ENCODE measurements at places on chromosomes 7 and 10.

DNA sequence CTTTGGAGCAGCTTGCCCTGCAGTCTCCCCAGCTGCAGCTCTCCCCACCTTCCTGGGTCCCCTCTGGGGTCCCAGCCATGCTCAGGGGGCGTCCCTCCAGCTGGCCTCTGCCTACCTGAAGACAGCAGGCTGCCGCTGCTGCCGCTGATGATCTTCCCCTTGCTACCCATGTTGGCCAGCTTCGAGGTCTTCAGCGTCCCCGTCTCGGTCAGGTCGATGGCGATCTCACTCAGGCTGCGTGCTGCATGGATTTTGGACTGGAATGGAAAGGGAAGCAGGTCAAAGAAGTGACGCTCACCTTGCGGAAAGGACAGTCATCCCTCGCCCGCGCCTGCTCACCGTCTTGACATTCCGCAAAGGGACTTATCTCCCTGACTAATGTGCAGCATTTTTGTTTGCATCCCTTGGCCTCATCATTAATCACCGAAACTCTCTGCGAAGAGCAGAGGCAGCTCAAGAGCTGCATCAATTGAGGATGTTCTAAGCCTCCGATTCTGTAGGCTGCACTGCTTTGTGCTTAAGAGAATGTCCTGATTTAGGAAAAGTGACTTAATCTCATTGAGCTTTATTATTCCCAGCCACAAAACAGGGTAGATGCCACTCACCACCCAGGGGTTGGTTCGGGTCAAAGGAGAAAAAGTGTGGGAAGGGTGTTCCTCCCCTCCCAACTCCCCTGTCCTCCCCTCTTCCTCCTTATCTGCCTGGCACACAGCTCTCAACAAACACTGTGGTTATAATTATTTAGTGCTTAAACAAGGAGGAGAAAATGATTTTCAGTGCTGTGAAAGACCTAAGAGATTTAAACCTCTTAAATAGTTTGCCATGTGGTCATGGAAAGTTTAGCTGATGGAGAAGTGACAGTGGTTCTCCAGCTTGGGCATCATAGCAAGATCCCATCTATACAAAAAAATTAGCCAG, 107.3 kb downstream of the PRPF18 start:
- DNase-seq = no peak

DNA sequence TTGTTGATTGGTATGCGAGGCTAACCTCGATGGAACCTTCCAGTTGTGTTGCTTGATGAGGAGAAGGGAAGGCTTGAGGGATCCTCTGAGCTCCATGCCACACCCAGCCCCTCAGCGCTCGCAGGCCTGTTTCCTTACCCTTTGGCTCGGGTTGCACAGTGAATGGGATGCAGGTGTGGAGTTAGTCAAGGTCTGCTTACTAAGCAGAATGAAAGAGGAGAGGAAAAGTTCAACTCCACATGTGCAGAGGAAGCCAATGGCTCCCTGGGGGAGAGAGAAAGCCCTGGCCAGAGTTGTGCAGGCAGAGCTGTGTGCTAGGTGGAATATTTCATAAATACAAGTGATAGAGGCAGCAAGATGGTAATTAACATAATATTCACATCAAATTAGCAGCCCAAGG, 85.5 kb downstream of the JCAD start:
- DNase-seq = no peak

- no peak for DNase-seq
Measured at GRCh38 chr10:26310361-26310760, 93.8 kb downstream of the GAD2 start.

DNA sequence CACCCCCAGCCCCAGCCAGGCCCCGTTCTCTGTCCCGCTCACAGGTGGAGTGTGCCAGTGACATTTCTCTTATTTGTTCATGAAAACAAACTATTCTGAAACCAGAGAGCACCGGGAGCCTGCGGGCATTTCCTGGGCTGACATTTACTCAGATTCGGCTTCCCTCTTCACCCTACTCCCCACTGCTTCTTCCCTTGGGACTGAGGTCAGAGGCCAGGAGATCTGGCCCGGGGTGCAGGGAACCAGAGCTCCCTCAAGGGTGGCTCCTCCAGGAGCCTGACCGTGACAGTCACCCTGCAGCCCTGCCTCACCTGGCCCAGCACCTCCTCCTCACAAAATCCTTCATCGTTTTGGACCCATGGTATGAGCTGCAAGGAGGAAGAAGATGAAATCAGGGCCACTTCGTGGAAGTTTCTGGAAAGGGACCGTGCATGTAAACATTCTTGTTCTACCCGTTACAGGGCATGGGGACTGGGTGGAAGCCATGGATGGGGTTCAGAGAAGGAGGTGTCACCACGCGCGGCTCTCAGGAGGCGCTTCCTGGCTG, 12.2 kb downstream of the BHLHA15 start:
- DNase-seq = no peak

GRCh38 chr7:89049043-89049442, 253.5 kb upstream of the TEX47 start:
- no peak for DNase-seq

DNA sequence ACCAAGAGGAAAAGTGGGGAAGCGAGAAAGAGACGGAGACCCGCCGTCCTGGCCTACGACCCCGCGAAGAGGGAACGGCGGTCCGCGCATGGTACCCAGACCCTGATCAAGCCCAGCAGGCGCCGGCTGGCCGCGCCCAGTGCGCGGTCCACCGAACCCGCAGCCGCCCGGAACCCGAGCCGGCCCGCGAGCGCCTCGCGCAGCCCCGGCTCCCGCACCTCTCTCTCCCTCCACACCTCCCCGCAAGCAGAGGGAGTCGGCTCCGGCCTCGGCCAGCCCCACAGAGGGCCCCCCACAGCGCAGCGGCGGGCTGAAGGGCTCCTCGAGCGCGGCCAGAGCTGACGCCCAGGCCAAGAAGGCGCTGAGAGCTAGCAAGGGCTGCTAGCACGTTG, 164.7 kb downstream of the AGMO start:
- no peak for DNase-seq

DNA sequence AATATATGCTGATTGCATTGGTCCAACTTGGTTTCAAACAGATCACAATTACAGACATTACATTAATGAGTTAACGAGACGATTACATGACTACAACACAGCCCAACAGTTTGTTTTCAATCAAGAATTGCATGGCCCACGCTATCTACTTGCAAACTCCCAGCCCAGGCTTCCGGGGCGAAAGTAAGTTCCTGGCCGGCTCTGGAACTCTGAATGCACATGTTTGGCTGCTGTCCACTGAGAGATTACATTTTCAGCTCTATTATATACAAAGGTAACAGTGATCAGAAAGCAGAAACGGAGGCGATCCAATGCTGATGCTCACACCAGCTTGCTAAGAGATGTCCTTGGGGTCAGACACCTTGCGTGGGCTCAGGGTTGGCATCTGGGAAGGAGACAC, 206.3 kb downstream of the FANK1 start:
- DNase-seq = no peak

GRCh38 chr7:5187605-5188004, 2.4 kb upstream of the WIPI2 start:
- no peak for DNase-seq

DNA sequence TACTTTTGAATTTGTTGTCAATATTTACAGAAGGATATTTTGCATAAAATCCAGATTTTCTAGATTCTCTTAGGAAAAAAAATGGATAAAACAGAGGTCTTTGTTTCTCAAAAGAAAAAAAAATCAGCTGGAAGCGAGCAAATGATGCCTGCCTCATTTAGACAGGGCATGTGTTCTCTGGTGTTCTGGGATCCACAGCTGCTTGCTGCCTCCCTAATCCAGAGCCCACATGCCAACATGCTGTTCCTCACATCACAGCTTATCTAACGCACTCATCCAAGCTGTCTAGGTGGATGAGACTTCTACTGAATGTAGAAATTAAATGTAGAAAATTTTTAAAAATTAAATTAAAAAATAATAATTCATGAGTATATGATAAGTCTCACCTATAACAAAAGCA, 630.1 kb downstream of the SORCS1 start:
- DNase-seq = no peak

GRCh38 chr10:132452651-132453469, 55.9 kb downstream of the PWWP2B start:
- DNase-seq = peak; percentile 27

DNA sequence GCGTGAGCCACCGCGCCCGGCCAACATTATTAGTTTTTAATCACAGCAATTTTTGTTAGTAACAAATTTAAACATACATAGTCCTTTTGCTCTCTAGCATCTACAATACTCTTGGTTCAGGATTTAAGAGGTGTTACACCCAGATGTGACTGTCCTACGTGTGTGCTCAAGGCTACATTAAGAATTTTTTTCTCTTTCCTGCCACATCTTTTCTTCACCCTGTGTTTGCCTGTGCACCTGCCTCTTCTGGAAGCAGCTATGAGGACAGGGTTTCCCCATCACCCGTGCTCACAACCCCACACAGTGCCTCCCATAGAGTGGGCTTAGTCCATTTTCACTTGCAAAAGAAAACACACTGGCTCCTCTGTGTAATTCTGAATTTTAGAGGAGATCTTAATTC, 186.7 kb upstream of the KLF6 start:
- DNase-seq = no peak

DNA sequence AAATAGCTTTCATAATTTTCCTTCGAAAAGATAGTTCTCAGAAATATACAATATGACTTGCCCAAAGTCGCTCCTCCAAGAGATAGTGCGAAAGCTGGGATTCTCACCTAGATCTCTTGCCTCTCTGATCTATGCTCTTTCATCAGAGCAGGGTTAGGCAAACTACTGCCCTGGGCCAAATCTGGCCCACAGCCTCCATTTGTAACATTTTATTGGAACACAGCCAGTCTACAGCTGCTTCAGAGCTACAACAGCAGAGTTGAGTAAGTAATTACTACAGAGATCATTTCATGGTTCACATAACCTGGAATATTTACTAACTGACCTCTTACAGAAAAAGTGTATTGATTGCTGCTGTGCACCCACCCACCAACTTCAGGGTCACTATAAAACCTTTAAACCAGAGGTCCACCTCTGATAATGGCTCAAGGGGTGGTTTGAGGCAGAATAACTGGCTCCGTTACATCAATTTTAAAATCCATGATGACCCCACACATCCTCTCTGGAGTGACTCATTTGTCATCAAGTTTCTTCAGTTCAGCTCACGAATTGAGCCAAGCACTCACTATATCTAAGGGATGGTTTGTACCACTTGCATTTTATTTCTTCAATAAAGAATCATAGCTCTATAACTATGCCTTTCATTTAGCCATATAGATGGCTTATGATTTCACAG, 1019.0 kb downstream of the XPNPEP1 start:
- DNase-seq = peak; percentile 55

DNA sequence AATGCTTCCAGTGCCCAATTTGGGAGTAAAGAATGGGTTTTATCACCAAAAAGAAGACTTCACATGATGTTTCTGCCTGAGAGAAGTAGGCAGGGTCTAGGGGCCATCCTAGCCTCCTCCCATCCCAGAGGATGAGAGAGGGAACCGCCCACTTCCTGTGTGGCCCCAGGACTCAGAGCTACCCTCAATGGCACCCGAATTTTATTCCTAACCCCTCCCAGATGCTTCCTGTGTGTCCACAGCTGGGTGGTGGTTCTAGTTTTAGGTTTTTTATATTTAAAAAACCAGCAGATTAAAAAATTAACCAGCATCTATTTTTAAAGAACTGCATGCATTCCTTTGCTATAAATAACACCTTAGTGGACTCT, 583.5 kb downstream of the PTPRN2 start:
- no peak for DNase-seq

- peak; percentile 65 for DNase-seq
Measured at GRCh38 chr7:20577441-20578071, 37.9 kb upstream of the ABCB5 start.

DNA sequence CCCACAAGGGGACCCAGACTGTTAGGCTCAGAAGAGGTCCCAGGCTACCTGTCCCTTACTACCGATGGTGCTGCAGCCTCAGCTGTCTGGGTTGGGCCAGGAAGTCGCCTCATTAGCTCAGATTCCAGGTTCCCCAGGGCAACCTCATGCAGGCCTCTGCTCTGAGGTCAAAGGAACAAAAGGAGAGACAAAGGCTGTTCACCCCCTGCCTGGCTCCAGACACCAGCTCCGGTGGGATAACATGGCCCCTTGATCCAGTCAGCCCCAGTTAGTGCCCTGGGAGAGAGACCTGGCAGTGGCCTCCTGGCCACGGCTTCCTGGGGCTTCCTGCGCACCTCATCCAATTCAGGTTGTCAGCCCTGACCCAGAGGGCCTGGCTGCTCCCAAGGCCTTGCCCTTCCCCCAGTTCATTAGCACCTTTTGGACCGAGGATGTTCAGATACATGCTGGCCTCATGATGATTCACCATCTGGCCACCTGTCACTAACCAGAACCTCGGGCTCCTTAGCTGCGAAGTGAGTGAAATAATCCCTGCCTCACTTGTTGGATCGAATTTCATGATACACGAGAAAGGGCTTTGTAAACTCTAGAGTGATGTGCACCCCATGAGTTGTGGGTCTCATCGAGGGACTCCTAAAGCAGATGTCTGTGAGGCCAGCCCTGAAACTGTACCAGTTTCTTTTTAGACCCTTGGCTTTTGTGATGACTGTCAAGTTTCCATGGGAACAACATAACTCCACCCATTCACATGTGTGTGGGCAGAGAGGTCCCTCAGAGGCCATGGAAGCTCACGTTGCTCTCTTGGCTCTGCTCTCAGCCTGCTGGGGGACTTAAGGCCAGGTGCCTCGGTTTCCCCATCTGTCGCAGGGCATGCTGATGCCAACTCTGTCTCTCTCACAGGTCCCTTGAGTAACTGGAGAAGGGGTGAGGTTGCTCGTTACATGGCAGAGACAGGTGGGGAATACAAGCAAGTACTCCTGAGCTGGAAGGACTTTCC, 79.5 kb upstream of the PCBD1 start:
- no peak for DNase-seq

DNA sequence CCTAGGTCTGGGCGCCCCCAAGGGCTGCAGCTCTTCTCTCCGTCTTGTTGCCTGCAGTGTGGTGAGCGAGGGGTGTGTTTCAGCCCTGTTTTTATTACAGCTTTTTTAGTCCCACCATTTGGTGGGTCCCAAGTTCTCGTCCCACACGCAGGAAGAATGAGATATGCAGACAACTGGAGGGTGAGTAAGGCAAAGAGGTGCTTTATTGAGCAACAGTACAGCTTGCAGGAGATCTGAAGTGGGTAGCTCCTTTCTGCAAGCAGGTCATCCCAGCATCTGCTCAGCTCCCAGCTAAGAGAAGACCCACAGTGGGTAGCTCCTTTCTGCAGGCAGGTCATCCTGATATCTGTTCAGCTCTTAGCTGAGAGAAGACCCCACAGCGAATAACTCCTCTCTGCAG, 28.2 kb downstream of the C10orf67 start:
- DNase-seq = no peak

GRCh38 chr7:30596014-30596641, 1.4 kb downstream of the GARS1 start:
- DNase-seq = peak; percentile 50

DNA sequence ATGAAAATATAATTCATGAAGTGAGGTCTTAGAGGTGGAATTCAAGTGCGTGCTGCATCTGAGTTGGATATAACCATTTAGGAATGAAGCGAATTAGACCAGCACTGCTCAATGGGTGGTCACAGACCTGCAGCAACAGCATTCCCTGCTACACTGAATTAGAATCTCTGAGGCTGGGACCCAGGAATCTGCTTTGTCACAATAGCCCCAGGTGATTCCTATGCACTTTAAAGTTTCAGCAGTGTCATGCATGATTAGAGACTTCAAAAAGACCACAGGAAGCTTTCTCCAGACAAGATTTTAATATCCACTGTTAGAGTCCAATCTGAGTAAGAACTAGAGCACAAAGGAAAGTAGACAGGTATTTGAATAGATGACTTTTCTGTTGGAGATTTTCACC, 352.8 kb upstream of the VSTM2A start:
- DNase-seq = no peak

GRCh38 chr7:55246171-55246570, 119.0 kb upstream of the LANCL2 start:
- DNase-seq = peak; percentile 30

- DNase-seq = no peak
Measured at GRCh38 chr10:8071006-8071405, 16.5 kb downstream of the GATA3 start.

All from HCEC 1CT (cell line).